NB4 (cell line): ENCODE measurements at places on chromosomes 5 and 9.

- no peak for DNase-seq
These were observed 13.2 kb downstream of the PDLIM4 start for GRCh38 chr5:132270706-132271105.

- no peak for DNase-seq
These were observed 4.5 kb downstream of the CAMK4 start for GRCh38 chr5:111228520-111229220.

DNA sequence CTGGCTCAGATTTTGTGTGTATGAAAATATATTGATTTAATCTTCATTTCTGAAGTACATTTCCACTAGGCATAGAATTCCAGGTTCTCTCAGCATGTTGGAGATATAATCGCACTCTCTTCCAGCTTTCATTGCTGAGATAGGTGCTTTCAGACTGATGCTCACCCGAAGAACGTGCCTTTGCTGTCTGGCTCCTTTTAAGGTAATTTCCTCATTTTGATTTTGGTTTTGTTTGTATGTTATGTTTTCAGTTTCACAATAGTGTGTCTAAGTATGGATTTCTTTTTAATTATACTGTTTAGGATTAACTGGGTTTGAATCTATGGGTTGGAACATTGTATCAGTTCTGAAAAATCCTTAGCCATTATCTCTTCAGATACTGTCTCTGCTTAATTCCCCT is 132.0 kb upstream of the NFIB start:
- no peak for DNase-seq

GRCh38 chr5:116025866-116026265 is 6.4 kb upstream of the ARL14EPL start:
- DNase-seq = no peak

GRCh38 chr5:38692781-38693527 is 136.5 kb upstream of the LIFR start:
- no peak for DNase-seq

DNA sequence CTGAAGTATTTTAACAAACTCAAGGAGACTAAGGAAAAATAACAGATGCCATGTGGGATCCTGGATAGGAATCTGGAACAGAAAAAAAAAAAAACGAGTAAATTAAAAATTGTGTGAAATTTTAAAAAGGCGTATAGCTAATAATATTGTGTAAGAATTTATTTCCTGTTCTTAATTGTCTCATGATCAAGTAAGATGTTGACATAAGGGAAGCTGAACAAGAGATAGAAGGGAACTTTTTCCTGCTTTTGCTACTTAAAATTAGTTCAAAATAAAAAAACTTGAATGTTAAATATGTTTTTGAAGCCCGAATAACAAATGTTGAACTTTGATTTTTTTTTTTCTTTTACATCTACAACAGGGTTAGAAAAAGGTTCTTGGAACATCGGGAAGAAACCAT is 10.5 kb downstream of the SNAPC3 start:
- no peak for DNase-seq

GRCh38 chr5:109964136-109964535 is 274.4 kb downstream of the MAN2A1 start:
- no peak for DNase-seq

DNA sequence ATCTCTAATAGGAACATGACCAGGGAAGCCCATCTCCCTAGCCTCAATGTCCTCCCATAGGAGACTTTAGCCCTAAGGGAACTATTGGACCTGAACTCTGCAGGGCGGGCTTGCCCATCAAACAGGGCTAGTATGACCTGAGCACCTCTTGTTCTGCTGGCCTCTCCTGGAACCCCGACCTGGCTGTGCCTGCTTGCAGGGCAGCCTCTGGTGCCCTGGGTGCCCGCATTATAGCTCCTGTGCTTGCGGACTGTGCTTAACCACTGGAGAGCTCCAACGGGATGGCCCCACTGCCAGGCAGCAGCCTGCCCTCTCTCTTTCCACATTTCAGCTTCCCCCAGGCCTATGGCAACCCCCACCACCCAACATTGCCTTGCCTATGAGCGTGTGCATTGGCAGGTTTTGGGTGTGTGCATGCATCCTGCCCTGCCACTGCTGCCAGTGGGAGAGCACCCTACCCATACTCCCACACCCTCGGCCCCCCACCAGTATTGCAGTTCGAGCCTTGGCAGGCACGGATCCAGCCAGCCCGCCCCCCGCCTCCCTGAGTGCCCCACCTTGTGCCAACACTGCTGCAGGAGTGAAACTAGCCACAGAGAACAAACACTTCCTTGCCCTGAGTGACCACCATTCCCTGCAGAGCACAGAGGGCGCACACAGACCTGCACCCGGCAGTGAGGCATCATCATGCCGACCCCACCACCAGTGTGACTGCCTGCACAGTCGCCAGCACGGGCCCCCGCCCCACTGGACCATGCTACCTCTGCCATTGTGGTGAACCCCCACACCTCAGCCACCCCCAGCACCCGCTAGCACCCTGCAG is 1123.8 kb upstream of the CDH6 start:
- no peak for DNase-seq

- DNase-seq = no peak
These were observed 188.0 kb downstream of the XRCC4 start for GRCh38 chr5:83265318-83265717.
